CD4-positive, alpha-beta memory T cell (primary cell): ENCODE measurements at places on chromosomes 2 and 18. TPM values are rescaled to one million over a fixed set of nuclear protein-coding genes. Genes with fewer than 3 reads are reported as not detected.

- H3K4me1 ChIP-seq, result no peaks in the 10 kb centered on the region
- DNase-seq, result no peak
- no peak overlapping the region for H3K4me3 ChIP-seq
- no peaks in the 10 kb centered on the region for H3K36me3 ChIP-seq
- H3K27me3 ChIP-seq, result no peaks in the 10 kb centered on the region
Observed at GRCh38 chr2:147473075-147473474, 371.8 kb upstream of the ACVR2A start.

DNA sequence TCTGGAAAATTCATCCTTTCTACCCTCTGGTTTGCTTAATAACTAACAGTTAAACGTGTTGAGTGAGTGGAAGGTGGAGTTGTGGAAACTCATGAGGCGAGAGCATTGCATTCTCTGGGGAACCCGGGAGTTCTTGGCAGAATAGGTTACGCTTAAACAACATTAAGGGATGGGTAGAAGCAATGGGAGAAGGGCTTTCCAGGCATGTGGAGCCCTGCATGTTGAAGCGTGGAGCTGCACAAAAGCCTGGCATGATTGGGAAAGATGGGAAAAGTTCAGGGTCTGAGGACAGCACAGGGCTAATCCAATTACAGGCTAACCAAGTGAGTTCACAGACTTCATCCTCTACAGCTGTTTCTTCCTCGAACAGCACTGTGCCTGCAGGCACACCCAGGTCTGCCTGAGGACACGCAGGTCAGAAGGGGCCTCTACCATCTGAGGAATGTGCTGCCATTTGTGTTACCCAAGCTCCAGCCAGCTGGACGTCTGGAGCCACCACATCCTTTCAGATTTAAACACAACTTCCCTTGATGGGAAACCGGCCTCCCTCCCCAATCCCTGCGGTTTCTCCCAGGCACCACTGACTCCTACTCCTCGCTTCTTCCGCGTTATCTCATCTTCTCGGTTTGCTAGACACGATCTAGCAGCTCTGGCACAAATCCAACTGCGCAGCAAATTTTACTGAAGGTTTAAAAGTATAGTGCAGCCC is 164.2 kb downstream of the ANTXR1 start:
- no peak for DNase-seq
- H3K27me3 ChIP-seq, result no peaks in the 10 kb centered on the region
- no peak overlapping the region for H3K27ac ChIP-seq
- H3K4me3 ChIP-seq, result no peak overlapping the region
- no peaks in the 10 kb centered on the region for H3K4me1 ChIP-seq
- no peaks in the 10 kb centered on the region for H3K36me3 ChIP-seq

DNA sequence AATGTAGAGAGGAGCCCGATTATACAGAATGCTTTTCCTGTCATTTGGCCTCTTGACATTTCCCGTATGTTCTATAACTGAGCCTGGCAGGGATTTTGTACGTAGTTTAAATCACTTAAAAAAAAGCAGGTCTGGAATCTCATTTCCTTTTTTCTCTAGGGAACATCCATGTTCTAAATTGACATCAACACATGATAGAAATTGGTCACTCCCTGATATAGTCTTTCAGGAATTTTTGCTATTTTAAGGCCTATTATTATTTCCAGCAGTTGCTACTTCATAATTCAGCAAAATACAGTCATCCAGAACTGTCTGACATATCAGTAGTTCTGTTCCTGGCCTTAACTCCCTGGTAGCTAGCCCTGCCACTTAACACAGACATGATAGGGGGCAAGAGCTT is 565.7 kb upstream of the ZEB2 start:
- no peaks in the 10 kb centered on the region for H3K36me3 ChIP-seq
- no peak overlapping the region for H3K27ac ChIP-seq
- DNase-seq, result no peak
- H3K27me3 ChIP-seq, result no peaks in the 10 kb centered on the region

GRCh38 chr2:70686577-70687460 is 81.2 kb downstream of the ADD2 start:
- no peak overlapping the region for H3K4me3 ChIP-seq
- no peak for DNase-seq
- no peaks in the 10 kb centered on the region for H3K4me1 ChIP-seq
- H3K27me3 ChIP-seq, result no peaks in the 10 kb centered on the region

DNA sequence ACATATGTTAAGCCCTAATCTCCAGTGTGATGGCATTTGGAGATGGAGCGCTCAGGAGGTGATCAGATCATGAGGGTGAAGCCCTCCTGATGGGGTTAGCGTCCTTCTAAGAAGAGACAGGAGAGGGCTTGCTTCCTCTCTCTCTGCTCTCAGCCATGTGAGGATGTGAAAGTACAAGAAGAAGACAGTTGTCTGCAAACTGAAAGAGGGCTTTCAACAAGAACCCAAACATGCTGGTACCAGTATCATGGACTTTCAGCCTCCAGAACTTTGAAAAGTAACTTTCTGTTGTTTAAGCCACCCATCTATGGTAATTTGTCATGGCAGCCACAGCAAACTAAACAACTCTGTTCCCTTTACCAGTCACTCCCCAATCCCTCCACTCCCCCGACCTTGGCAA is 47.4 kb downstream of the CACNB4 start:
- no peaks in the 10 kb centered on the region for H3K36me3 ChIP-seq
- no peaks in the 10 kb centered on the region for H3K4me1 ChIP-seq
- no peak for DNase-seq
- no peak overlapping the region for H3K4me3 ChIP-seq
- H3K27ac ChIP-seq, result no peak overlapping the region

COL6A3 gene
- 0.56 TPM for polyA plus RNA-seq
